ENCODE measurements at places on chromosomes 11 and 22. TPM values are rescaled to one million over a fixed set of nuclear protein-coding genes. Genes with fewer than 3 reads are reported as not detected.

DNA sequence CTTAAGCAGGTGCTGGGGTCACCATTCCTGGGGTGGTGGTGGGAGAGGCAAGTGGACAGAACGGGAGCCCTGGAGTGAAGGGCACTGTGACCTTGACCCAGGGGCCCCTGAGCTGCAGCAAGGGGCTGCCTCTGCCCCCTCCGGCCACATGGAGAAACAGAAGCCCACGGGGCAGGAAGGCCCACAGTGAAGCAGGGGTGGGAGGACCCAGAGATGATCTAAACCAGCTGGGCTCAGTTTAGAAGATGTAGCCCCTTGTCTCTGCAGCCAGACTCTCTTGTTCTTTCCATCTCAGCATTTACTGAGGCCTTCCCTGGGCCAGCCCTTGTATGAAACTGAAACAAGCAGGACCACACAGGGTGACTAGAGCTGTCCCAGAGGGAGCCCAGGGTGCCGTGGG lies 30.5 kb downstream of the WNT11 start:
- no peak for DNase-seq

Gene MAP6
- 3.0 TPM for total RNA-seq

Gene OR4C46
- not detected for total RNA-seq

Gene LDLRAD3
- total RNA-seq: 2.7 TPM

Gene GRK2
- total RNA-seq: 23.9 TPM

- DNase-seq: no peak
These were observed 108.9 kb downstream of the KIRREL3 start for GRCh38 chr11:126891556-126892217.

DNA sequence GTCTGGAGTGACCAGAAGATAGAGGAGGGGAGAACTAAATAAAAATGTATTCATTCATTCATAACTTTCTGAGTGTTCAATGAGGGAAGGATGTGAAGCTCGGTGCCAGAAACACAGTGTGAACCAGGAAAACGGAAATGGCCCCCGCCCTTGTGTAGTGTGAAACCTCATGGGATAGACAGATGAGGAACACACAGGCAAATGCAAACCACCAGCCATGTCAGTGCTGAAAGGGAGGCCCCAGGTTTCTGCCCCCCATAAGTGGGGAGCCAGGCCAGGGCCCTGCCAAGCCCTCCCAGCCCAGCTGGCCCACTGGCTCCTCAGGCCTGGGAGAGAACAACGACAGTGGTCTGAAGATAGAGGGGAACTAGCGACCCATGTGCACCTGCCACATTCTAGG lies 30.5 kb downstream of the LARGE1 start:
- DNase-seq: no peak

DNA sequence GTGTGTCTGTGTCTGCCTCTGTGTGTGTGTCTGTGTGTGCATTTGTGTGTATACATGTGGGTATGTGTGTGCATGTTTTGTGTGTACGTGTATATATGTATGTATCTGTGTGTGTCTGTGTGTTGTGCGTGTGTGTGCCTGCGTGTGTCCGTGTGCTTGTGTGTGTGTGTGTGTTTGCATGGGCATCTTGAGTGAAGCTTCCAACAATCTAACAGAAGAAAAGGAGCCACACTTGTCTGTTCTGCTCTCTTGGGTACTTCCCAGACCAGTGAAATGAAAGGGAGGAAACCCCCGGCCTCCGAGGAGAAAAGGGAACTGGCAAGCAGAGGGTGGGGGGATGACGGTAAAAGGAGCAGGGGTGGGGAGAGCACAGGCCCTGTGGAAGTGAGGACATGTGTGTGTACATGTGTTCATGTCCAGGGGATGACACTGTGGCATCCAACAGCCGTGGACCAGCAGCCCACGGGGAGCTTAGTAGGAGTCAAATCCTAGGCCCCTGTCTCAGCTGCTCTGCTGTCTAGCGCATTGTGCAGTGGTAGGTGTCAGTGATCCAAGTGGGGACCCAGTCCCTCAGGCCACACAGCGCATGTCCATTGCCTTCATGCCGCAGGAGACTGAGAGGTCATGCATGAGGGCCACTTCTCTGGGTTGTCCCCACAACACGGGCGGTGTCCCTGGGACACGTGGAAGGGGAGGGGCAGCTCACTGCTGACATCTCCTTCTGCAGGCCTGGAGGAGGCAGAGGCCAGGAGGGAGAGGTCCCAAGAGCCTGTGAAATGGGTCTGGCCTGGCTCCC lies 8.1 kb downstream of the CSF2RB start:
- no peak for DNase-seq

- DNase-seq: no peak
These were observed at the start of gene ACCSL for GRCh38 chr11:44047931-44048431. Gene ACCSL (plus strand): TSS chr11:44047981. CDS start chr11:44048037, 56 bp downstream.

Gene OPCML
- total RNA-seq: under 0.01 TPM

- no peak for DNase-seq
These were observed 28.9 kb downstream of the RAB39A start for GRCh38 chr11:107957109-107957588.

DNA sequence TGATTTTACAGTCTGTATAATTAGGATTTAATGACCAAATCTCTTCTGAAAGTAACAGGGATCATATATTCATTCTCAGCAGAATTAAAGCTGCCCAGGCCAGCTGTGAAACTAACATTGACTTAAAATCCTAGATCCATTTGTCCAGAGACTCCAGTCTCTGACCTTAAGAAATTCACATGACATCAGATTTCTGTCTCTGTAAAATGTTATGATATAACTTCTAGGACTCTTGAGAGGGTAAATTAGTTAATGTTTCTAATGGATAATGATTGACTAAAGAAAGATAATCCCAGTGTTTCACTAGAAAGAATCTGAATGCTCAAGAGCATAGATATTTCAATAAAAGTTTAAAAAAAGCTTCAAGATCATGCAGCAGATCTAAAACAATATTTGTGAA lies 6.3 kb downstream of the NOX4 start:
- no peak for DNase-seq

DNA sequence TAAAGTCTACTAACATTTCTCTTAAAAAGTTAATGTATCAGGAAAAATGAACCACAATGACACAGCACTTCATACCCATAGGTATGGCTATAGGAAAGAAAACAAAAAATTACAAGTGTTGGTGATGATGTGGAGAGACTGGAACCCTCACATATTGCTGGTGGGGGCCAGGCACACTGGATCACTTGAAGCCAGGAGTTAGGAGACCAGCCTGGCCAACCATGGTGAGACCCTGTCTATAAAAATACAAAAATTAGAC lies 26.7 kb downstream of the TCF20 start:
- no peak for DNase-seq

Gene ARHGAP32
- total RNA-seq: 8.4 TPM

Gene OR52L1
- total RNA-seq: not detected

DNA sequence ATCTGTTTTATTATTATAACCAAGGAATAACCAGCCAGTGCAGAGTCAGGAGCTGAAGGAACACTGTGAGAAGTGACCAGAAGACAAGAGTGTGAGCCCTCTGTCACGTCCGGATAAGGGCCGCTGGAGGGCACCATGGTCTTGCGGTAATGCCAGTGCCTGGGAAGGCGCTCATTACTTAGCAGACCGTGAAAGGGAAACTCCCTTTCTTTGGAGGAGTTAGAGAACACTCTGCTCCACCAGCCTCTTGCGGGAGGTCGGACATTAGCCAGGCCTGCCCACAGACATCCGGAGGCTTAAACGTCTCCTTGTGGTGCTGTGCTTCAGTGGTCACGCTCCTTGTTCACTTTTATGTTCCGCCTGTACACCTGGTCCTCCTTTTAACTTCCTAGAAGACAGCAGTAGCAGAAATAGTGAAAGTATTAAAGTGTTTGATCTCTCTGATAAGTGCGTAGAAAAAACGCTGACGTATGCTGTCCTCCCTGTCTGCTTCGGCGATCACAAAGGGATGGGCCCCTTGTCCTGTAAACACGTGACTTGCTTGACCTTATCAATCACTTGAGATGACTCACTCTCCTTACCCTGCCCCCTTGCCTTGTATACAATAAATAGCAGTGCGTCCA lies 120.6 kb upstream of the LMO1 start:
- no peak for DNase-seq

DNA sequence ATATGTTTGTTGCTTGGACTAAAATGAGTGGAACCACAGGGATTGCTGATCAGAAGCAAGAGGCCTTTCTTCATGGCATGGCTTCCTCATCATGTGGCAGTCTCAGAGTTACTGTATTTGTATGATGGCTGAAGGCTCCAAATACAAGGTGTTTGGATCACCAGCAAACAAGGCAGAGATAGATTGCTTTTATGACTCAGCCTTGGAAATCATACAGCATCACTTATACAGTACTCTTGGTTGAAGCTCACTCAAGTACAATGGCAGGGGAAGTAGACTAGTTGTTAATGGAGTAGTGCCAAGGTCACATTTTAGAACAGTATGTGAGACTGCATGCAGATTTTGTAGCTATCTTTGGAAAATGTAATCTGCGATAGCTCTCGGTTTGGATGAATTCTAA lies 16.6 kb downstream of the CAPRIN1 start:
- DNase-seq: peak; percentile 64

- DNase-seq: no peak
These were observed 1079.7 kb downstream of the TBC1D22A start for GRCh38 chr22:47842119-47842518.

- DNase-seq: no peak
These were observed 15.9 kb downstream of the RIBC2 start for GRCh38 chr22:45429424-45429823.

Gene LGR4
- total RNA-seq: 8.1 TPM

Gene DNAJB7
- total RNA-seq: not detected

- no peak for DNase-seq
These were observed 513.5 kb upstream of the CNTN5 start for GRCh38 chr11:98507208-98507607.

- no peak for DNase-seq
These were observed 1.4 kb upstream of the STIM1 start for GRCh38 chr11:3853899-3854659.

DNA sequence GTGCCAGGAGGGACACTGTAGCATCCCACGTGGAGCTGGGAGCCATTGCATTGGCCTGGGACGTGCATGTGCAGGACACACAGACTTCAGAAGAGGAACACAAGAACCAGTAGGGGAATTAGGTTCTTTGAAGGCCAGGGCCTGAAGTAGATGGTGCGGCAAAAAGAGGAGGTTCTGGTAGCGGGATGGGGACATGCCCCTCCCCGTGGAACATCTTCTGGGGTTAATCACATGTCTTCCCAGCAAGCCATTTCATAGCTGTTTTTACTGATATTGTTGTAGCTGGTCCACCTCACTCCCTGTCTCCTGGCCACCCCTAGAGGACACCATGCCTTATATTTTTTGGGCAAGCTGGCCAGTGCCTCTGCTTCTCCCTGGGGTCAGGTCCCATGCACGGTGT lies 74.3 kb downstream of the SCN3B start:
- DNase-seq: no peak

GRCh38 chr22:39012533-39013511 lies 1.2 kb upstream of the APOBEC3C start:
- no peak for DNase-seq

- DNase-seq: no peak
These were observed 9.1 kb upstream of the ZBTB16 start for GRCh38 chr11:114050258-114050927.

DNA sequence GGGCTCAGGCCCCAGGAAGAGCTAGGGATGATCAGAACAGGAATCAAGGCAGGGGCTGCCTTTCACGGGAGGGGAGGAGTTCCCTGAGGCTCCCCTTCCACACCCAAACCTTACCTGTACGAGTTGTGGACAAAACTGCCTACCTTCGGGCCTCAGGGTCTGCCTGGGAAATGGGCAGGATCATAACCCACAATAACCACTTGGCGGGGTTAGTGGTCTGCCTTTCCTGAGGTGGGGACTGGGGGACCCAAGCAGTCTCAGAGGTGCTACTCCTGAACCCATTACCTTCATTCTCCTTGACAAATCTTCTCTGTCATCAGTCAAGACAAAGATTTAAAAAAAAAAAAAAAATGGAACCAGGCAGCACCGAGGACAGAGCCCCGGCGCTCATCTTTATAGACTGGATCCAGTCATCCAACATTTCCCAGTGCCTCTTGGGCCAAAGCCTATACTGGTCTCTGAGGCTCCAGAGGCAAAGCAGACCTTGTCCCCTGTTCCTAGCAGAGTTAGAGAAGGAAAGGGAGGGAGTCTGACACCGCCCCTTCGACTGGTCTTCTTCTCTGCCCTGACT lies 14.2 kb downstream of the P2RY6 start:
- DNase-seq: no peak

DNA sequence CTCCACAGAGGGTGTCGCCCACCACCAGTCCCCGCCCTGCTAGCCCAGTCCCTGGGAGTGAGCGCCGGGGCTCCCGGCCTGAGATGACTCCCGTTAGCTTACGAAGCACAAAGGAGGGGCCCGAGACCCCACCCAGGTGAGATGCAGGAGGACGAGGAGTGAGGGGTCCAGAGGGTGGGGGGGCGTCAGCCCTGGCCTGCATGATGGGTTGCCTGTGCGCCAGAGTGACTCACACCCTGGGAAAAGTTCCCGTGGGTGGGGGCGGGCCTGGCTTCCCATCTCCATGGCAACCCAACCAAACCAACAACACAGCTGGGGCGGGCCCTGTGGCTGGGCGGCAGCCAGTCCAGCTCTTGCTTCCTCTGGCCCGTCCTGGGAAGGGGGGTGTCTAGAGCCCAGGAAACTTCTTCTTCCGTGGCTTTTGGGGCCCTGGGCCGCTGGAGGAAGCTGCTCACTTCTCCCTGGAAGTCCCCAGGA lies 4.5 kb downstream of the GAS2L1 start:
- peak; percentile 96 for DNase-seq

Gene FAM180B
- not detected for total RNA-seq

Gene TTC36
- not detected for total RNA-seq

DNA sequence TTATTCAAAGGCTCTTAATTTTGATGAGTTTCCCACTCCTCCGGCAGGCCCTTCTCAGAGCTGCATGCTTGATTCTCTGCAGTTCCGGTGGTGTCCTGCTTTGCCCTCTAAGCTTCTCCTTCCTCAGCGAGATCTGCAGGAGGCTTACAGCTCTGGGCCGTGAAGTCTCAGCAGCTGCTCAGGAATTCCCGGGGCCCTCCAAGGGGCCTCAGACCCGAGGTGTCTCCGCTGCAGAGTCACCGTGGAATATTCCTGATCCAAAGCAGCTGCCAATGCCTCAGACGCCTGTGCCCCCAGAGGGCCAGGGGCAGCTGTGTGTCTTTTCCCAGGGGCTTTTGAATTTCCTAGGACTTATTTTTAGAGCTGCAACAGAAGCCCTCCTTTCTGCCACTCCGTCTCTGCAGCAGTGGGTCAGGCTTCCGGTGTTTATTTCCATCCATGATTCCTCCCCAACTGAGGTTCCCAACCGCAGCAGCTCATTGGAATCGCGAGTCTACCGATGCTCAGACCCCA lies 37.2 kb downstream of the RPS6KA4 start:
- DNase-seq: no peak

GRCh38 chr22:41863472-41863871 lies 30.6 kb downstream of the SREBF2 start:
- no peak for DNase-seq
